ENCODE measurements at places on chromosomes 16 and 17.

DNA sequence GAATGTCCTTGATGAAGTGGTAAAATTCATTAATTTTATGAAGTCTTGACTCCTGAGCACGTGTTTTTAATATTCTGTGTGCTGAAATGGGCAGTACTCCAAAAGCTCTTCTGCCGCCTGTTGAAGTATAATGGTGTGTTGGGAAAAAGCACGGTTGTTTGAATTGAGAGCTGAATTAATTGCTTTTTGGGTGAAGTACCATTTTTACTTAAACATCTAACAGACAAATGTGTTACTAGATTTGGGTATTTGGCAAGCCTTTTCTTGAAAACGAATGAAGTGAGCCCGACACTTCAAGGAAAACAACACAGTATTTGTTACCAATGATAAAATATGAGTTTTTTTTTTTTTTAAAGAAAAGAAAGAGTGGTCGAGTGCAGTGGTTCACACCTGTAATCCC is 22.5 kb downstream of the WWP2 start:
- DNase-seq: no peak

DNA sequence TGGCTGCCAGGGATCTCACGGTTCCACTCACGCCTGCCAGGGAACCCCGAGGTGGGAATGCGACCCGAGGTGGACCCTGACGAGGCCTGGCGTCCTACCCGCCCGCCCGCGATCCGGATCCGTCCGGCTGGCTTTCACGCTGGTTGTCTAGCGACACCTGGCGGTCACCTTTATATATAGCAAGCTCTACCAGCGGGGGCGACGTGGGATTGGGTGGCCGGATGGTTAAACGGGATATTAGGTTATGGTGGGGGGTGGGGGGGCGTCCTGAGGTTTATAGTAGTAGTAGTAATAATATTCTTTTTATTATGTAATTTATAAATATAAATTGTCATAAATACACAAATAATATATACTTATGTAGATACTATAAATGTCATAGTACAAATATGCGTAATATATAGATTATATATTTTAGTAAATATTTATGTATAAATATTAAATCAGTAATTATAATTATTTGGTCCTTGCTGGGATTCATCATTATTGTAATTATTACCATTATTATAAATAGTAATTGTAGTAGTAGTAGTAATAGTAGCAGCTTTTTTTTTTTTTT is 136.9 kb downstream of the KCNJ12 start:
- peak; percentile 78 for DNase-seq

DNA sequence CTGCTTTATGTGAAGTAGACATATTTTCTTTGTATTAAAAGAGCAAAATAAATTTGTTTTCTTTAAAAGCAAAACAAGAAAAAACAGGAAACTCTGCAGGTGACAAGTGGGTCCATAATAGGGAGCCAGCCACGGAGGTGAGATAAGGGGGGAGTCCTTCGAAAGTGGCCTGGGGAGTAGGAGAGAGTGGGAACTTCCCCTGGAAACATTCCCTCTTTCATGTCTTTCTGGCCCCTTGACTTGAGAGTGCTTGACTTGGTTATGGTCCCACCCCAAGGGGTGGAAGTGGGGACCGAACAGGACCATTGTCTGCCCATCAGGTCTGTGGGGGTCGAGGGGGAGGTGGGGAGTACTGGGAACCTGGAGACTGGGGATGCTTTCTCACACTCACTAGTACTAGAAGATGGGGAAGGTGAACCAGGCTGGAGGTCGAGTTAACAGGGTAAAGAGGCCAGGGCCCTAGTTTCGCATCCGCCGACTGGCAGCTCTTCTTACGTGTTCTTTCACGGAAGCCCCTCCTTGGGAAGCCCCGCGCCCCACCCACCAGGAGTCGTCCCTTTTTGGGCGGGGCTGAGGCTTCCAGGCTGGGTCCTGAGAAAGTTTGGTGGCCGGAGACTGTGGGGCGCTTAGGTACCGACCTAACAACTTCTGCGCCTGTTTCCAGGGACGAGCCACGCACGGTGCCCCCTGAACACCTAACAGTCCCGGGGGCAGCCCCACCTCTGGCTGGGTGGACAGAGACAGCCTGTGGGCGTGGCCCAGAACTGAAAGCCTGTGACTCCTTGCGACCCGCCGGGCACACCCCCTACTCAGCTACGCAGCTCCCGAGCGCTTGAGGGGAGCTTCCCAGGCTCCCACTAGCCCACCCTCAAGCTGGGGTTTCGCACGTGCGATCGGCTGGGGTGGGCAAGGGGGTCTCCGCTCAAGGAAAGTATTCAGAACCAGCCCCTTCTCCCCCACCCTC is 790 bp downstream of the TRADD start:
- DNase-seq: no peak

DNA sequence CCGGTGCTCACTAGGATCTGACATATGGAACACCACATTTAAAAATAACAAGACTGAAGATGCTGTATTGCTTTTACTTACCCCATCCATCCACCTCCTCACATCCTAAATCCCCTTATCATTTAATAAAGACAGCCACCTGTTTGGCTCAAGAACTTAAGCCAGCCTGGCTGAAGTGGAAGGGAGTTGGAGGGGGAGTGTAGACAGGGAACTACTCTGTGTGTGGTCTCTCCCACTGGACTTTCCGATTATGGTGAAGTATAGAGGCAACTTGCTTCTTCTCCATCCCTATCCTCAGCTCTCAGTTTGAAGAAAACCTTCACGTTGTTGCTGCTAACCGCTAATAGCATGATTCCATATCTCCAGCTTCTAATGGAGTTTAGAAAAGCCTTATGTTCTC is 313.4 kb downstream of the CDH11 start:
- no peak for DNase-seq

- DNase-seq: no peak
These were observed 85.6 kb upstream of the NOL11 start for GRCh38 chr17:67632141-67632540.

- no peak for DNase-seq
These were observed 15.7 kb downstream of the SLC16A3 start for GRCh38 chr17:82244413-82245133.

- no peak for DNase-seq
These were observed 55.3 kb downstream of the SOCS3 start for GRCh38 chr17:78304549-78305037.

- no peak for DNase-seq
These were observed 166.9 kb downstream of the SEC14L1 start for GRCh38 chr17:77307479-77308198.

- DNase-seq: no peak
These were observed 7.3 kb upstream of the NR1D1 start for GRCh38 chr17:40107522-40108174.

GRCh38 chr17:28706471-28707338 is 5.0 kb downstream of the PROCA1 start:
- no peak for DNase-seq

DNA sequence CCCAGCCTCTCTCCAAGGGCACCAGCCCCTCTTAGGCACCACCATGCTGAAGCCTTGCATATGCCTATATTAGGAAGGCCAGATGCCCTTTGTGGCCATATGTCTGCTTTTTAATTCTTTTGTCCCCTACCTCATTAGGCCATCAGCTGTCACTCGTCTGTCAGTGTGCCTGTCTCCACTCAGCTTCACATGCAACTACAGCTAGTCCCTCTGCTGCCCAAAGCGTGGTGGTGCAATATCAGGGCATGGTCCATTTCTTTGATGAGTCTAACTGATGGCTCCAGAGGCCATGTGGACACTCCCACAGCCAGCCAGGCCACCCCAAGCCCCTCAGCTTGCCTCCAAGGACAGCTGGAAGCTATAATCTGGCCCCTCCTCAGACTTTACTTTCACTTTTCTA is 36.3 kb downstream of the MYO18A start:
- DNase-seq: no peak

- DNase-seq: no peak
These were observed 50.0 kb downstream of the PLD6 start for GRCh38 chr17:17156107-17156506.

DNA sequence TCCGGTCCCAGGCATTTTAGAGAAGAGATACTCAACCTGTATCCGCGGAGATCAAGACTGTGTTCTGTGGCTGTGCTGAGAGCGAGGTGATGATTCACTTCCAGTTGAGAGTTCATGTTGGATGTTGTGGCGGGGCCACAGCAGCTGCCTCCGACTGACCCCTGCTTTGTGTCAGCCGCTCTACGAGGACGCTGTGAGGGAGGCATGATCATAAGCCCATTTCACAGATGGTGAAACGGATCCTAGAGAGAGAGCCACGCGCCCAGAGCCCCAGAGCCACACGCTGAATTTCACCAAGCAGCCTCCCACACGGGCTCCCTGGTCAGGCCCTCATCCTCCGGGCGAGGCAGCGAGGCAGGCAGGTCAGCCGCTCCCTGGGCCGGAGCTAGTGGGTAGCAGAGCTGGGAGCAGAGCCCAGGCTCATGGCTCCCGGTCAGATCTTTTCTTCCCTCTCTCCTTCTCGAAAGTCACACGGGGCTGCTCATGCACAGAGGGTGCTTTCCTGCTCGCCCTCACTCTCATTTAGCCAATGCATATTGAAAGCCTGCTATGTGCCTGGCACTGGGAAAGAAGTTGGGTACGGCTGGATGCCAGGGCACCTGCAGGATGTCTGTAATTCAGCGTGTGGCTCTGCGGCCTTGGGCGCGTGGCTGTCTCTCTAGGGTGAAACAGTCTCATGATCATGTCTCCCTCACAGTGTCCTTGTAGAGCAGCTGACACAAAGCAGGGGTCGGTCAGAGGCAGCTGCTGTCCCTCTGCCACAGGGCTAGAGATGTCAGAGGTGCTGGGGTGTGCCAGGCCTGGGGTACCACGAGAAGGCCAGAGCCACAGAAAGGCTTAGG is 155.6 kb upstream of the CHMP6 start:
- peak; percentile 51 for DNase-seq

DNA sequence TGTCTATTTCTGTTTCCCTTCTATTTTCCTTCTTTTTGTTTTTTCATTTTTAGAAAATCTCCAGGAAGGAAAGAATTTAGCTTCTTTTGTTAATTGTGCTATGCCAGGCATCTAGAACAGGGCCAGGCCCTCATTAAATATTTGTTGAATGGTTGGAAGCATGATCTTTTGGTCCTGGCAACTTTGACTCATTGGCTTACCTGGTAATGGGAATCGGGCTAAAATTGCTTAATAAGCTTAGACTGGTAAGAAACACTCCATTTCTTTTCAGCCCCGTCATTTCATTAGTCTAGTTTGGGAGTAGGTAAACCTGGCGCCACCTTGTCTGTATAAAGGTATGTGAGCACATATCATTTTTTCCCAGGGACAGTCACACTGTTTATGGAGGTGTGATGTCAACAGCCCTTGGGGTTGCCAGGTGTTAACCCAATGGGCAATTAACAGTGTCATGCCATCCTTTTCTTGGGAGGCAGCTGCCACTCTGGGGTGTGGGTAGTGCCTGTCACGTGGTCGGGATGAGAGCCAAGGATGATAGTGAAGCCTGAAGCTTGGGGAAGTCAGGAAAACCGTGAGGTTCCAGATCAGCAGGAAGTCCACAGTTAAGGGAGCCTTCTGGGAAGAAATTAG is 9.5 kb upstream of the NDEL1 start:
- DNase-seq: no peak

GRCh38 chr16:28524681-28525171 is 14.0 kb downstream of the NUPR1 start:
- DNase-seq: no peak

DNA sequence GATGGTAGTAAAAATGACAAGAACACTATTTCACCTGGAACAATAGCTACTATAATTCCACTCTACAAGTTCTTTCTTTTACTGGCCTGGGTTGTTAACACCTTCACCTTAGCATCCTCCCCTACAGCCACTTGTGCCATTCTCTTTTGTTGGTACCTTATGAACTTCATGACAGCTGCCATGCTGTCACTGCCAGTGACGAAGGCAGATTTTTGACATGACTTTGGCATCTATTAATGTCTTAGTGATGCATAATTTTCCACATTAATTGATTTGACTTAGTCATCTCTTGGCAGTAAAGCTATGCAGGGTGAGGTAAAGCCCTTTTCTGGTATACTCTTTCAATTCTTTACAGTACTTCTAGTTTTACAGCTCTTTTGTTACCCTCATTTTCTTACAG is 207.9 kb downstream of the TANC2 start:
- DNase-seq: no peak

GRCh38 chr16:72952811-72953271 is 95.1 kb downstream of the ZFHX3 start:
- DNase-seq: no peak

DNA sequence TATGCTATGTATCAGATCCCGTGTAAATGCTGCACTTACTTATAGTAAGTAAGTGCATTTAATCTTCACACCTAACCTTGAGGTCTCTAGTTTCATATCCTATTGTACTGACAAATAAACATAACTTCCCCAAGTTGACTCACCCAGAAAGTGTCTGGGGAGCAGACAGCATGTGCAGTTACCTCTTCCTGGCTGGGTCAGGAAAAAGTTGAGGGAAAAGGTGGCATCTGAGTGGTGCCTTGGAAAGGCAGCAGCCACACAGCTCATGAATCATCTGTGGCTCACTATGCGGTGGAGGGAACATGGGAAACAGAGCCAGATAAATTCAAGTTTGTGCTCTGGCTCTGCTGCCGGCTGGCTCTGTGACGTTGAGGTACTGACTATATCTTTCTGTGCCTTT is 382.0 kb upstream of the DYNLRB2 start:
- no peak for DNase-seq

- DNase-seq: no peak
These were observed 17.6 kb downstream of the ZSWIM7 start for GRCh38 chr17:15981646-15982580.

- no peak for DNase-seq
These were observed 161.3 kb downstream of the RPTOR start for GRCh38 chr17:80705988-80706387.

- DNase-seq: no peak
These were observed 14.7 kb downstream of the TPPP3 start for GRCh38 chr16:67378642-67379041.

DNA sequence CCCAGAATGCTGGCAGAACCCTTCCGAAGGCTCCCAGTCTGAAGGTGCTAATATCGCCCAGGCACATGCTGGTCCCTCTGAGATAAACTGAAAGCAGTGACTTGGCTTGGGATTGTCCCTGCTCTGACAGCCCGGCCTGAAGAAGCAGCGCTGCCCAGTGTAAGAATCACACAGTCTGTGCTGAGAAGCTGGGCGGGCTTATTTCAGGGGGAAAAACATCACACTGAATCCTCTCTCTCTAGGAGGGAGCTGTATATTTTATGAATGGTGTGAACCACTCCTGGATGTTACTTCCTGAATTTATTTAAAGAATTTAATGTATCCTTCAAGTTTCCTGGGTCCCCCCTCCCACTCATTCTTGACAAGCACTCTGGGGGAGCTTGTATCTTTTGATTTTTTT is 36.3 kb downstream of the GAS7 start:
- DNase-seq: no peak

GRCh38 chr16:84029297-84030047 is 13.1 kb downstream of the SLC38A8 start:
- no peak for DNase-seq

GRCh38 chr17:71974051-71974450 is 146.8 kb upstream of the SOX9 start:
- no peak for DNase-seq

GRCh38 chr16:84438971-84439696 is 65.3 kb downstream of the MEAK7 start:
- DNase-seq: no peak

- DNase-seq: no peak
These were observed 12.8 kb downstream of the EVPL start for GRCh38 chr17:76014100-76014924.

GRCh38 chr16:17499223-17499902 is 28.6 kb upstream of the XYLT1 start:
- no peak for DNase-seq
